ENCODE measurements at places on chromosomes 16 and 17. TPM values are rescaled to one million over a fixed set of nuclear protein-coding genes. Genes with fewer than 3 reads are reported as not detected.

GRCh38 chr17:79991140-79991923 lies 44.3 kb downstream of the TBC1D16 start:
- DNase-seq, result no peak

DNA sequence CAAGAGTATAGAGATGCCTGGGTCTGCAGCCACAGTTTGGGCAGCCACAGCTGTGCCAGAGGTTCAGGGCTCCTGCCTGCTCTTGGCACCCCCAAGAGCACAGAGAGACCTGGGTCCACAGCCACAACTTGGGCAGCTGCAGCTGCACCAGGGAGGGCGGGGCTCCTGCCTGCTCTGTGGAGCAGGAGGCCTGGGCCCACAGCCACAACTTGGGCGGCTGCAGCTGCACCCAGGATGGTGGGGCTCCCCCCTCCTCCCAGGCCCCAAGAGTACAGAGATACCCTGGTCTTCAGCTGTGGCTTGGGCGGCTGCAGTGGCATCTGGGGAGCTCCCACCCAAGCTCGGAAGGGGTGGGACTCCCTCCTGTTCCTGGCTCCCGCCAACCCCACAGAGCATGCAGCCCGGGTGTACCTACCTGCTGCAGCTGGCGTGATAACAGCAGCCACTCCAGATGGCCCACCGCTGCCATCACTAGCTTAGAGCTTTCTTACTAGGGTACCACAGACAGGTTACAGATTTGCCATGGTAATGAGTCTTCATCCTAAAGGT lies 72.7 kb downstream of the PHKB start:
- DNase-seq, result no peak

- no peak for DNase-seq
Observed at GRCh38 chr17:28139822-28140221, 97.3 kb downstream of the NLK start.

DNA sequence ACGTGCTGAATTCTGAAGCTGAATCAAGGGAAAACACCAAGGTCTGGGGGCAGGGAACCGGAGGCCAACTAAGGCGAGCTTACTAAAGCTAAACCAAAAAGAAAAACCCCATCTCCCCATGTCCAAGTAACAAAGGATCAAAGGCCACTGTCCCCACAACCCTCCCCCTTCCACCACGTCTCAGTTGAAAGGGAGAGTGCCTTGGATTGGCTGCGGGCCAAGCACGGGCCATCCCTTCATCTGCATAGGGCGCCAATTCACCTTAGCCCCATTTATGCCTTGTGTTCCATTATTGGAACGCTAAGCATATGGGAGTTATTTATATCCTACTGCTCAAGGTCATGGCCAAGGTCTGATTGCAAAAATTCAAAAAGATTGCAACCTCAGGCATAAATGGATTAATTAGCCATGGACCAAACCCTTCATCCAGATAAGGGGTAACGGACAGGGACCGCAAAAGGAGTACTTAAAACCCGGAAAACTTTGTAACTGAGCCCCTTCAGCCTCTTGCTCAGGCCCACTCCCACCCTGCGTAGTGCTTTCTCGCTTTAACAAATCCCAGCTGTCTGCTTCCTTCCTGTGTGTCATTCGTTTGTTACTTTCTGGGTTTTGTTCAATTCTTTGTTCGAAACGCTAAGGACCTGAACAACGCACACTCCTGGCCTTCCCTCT lies 740 bp upstream of the ATP6V0D1 start:
- no peak for DNase-seq

DNA sequence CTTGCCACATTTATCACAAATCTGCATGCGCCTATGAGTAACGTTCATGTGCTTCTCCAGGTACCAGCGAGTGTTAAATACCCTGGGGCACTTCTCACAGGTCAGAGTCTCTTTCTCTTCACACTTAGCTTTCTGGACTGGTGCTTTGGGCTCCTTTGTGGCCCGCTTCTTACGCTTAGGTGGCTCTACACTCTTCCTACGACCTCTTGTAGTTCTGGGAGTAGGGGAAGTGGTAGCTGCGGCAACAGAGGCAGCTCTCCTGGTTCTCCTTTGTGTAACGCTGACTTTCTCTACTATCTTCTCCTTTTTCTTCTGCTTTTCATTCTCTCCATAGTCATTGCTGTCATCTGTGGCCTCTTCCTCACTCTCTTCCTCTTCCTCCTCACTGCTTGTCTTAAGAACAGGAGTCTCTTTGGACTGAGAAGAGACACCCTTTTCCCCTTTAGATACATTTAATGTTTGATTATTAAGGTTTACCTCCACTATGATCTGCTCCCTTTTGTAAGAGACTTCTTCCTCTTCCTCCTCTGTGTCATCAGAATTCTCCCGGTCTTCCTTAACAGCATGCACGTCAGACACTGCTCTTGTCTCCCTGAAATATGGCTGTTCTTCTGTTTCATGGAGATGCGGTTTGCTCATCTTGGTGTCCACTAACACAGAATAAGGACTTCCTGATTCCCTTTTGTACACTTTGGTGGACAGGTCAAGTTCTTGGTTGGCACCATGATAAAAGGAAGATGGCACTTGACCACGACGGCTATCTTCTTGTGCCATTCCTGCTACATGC lies 45.0 kb downstream of the ZNF652 start:
- DNase-seq, result no peak

The SRL gene
- total RNA-seq, result 0.11 TPM

DNA sequence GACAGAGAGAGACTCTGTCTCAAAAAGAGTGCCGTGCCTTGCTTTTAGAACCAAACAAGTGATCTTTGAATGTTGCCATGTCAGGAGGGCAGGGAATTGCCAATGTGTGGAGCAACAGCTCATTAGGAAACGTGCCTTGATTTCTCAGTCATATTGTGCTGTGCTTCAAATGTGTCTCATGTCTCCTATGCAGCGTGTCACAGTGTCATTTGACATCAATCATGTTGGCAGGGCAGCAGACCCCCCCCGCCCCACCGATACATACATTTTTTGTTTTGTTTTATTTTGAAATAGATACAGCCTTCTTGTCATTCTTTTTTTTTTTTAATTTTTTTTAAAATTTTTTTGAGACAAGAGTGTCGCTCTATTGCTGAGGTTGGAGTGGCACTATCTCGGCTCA lies 22.1 kb downstream of the MRC2 start:
- DNase-seq, result no peak

GRCh38 chr17:29061036-29061435 lies 18.1 kb downstream of the PIPOX start:
- no peak for DNase-seq

- DNase-seq, result no peak
Observed at GRCh38 chr17:2721603-2722002, 10.0 kb upstream of the CLUH start.

The SNX11 gene
- total RNA-seq, result 15.7 TPM

The OSBPL7 gene
- 13.2 TPM for total RNA-seq

The ITGB3 gene
- total RNA-seq, result 96.8 TPM

DNA sequence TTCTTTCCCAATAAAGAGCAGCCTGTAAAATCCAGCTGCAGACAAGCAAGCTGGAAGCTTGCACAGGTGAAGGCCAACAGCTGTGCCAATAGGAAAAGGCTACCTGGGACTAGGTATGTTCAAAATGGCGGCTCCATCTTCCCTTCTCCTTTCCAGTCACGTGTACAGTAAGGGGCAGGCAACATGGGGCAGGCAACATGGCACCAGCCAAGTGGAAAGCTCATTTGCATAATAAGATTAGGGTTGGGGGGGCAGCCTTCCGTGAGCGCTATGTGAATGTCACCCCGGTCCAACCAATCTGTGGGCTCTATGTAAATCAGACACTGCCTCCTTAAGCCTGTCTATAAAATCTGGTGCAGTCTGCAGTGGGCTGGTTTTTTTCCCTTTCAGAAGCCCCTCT lies 31.3 kb downstream of the TVP23A start:
- DNase-seq, result no peak

DNA sequence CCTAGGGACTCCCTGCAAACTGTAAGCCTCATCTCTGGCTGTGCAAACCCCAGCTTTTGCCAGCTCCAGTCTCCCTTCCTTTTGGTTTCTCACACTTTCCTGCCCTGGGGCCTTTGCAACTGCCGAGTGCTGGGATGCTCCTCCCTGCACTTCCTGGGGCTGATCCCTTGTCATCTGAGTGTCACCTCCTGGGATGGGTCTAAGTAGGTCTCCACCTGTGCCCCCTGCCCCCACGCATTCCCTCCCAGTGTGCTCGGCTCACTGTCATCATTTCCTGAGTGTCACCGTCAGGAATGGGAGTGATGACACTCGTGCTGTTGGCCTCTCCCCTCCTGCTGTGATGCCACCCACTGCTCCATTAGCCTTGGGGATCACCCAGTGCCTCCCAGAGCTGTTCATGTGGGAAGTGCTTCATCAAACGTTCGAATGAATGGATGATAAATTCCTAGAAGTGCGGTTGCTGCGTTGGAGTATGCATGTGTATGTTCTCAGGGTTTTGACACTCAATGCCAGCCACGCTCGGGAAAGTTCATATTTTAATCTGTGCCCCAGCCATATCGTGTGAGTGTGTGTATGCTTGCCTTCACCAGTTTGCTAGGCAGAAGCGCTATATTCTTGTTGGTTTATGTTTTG lies 189.9 kb downstream of the NTN1 start:
- no peak for DNase-seq

DNA sequence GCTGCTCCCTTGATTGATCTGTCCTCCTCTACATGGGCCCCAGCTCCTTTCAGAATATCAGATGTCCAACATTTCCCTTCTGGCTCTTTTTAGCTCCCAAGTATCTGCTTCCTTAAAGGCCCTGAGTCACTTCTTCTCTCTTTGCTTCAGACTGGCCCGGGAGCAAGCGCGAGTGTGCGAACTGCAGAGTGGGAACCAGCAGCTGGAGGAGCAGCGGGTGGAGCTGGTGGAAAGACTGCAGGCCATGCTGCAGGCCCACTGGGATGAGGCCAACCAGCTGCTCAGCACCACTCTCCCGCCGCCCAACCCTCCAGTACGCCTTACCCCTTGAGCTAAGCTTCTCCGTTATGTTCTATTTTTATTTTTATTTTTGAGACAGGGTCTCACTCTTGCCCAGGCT lies 12.3 kb downstream of the CNTROB start:
- no peak for DNase-seq

The DHODH gene
- 6.9 TPM for total RNA-seq

DNA sequence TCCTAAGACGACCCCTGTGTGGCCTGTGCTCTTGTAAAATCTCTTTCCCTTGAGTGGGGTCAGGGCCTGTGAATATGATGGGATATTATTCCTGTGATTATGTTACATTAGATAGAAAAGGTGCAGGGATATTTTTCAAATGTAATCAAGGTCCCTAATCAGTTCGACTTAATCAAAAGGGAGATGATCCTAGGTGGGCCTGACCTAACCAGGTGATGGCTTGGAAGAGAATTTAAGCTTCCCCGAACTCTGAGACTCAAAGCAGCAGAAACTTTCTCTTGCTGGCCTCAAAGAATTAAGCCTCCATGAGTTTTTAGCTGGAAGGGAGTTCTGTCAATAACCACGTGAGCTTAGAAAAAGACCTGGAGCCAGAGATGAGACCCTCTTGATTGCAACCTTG lies 124.7 kb downstream of the MAF start:
- no peak for DNase-seq

DNA sequence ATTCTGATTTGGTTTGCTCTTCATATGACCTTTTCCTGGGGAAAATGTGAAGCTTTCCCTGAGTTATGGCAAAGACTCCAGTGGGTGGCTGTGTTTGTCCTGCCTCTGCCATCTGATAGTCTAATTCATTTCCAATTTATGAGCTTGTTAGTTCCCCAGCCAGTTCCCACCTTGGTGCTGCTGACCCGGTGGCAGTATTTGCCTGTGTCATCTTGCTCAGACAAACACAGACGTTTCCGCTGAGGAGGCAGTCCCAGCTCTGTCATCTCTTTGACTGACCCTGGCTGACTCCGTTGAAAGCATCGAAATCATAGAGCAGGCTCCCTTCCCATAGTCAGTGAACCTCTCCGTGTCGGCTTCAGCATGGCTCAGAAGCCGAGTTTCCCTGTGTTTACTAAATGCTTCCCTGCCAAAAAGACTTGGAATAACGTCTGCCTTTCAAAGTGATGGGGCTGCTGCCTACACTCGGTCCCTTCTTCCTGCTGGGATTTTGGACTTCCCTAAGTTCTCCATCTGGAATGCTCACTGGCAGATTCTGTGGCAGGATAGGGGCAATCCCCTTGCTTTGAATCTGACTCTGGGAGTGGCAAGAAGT lies 538.3 kb downstream of the NPIPA7 start:
- DNase-seq, result no peak

DNA sequence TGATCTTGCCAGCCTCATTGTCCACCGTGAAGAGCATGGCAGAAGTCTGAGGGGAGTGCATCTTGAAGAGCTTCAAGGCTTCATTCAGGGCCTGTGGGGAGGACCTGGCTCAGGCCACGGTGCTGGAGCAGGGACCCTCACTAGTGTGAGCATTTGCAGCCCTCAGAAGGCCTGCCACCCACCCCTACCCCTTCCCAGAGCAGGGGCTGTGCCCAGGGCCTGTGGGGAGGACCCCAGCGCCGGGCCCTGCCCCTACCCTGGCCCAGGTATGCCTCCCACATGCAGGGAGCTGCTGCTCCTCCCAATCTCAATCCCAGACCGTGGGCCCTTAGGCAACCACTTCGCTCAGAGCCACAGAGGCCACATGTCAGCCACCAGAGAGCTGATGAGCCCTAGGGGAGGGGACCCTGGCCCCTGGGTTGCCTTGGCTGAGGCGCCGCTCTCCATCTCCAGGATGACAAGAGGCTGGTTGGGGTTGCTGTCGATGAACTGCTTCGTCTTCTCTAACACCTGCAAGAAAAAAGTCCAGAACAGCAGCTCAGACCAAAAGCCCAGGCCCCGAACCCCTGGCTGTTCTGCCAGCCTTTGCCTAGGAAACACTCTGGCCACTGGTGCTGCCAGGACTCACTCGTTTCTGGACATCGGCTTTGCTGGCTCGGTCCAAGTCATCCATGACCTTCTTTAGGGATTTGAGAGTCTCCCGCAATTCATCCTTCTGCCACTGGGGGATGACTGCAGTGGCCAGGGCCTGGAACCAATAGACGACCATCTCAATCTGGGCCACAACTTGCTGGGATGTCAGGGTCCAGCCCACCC lies 1.8 kb upstream of the EXOSC6 start:
- DNase-seq, result no peak

Measured in pulmonary artery endothelial cell (primary cell).